Lung microvascular endothelial cell (primary cell): ENCODE measurements at places on chromosomes 16 and 17. TPM values are rescaled to one million over a fixed set of nuclear protein-coding genes. Genes with fewer than 3 reads are reported as not detected.

DNA sequence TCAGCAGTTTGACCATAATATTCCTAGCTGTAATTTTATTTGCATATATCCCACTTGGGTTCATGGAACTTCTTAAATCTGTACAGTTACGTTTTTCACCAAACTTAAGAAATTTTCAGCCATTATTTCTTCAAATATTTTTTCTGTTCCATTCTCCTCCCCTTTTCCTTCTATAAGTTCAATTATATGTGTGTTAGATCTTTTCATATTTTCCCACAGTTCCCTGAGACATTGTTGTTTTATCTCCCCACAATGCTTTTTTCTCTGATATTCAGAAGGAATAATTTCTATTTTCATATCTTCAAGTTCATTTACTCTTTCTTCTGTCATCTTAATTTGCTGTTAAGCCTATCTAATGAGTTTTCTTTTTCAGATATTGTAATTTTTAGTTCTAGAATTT, 26.1 kb downstream of the IKZF3 start:
- DNase-seq, result no peak

GRCh38 chr17:59964482-59965328, at the start of gene RNFT1:
TSS of gene RNFT1 (minus strand) at chr17:59964740. CDS start at chr17:59964663, 77 bp downstream.
- DNase-seq, result peak; percentile 68

DNA sequence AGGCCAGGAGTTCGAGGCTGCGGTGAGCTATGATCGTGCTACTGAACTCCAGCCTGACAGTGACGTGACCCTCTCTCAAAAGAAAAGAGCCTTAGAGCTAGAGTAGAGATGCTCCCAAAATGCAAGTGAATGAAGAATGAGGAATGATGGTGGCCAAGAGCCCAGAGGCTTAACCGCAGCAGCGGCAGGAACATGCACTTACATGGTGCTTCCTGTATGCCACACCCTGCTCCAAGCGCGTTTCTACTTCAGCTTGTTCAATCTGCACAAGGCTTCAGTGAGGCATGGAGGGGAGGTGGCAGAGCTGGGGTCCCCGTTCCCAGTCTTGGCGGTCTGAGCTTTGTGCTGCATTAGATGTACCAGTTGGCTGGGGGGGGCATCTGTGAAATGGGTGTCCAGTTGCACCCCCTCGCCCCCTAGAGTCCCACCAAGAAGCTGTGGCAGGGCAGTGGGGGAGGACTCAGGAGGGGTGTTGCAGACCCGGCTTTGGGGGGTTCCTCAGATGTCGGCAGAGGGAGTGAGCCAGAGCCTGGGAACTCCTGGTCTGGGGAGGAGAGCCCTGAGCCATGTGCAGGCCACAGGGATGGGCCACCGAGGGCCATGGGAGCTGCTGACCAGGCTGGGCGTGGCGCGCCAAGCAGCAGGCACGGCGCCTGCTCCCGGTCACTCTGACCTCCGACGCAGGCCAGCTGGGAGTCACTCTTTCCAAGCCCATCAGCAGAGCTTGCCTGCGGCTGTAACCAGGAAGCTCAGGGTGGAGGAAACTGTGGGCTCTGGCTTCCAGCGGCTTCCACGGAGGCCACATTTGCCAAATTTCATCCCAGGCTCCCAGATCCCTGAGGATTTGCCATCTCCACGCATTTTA, 260.1 kb downstream of the PARN start:
- DNase-seq, result peak; percentile 70

- no peak for DNase-seq
Measured at GRCh38 chr17:27996202-27997043, 46.1 kb upstream of the NLK start.

DNA sequence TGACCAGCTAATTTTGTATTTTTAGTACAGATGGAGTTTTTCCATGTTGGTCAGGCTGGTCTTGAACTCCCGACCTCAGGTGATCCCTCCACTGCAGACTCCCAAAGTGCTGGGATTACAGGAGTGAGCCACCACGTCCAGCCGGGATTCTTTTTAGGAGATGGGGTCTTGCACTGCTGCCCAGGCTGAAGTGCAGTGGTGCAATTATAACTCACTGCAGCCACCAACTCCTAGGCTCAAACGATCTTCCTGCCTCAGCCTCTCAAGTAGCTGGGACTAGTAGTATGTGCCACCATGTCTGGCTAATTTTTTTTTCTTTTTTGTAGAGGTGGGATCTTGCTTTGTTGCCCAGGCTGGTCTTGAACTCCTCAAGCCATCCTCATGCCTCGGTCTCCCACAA, 56.4 kb upstream of the MGAT5B start:
- DNase-seq, result no peak

DNA sequence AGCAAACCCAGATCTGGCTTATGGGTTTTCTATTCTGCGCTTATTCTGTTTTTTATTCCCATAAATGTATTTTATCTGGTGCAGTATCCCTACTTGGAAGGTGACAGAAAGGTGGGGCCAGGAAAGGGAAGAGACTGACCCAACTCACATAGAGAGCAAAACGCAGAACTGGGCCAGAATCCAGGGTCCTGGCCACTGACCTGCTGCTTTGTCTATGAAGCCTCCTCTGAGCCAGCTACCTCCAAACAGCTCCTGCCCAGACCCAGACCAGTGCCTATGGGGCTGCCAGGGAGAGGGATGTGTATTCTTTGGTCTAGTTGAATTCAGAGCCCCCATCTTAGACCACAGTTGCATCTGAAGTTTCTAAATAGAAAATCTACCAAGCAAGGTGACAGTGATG, 36.4 kb upstream of the CES5A start:
- no peak for DNase-seq

DNA sequence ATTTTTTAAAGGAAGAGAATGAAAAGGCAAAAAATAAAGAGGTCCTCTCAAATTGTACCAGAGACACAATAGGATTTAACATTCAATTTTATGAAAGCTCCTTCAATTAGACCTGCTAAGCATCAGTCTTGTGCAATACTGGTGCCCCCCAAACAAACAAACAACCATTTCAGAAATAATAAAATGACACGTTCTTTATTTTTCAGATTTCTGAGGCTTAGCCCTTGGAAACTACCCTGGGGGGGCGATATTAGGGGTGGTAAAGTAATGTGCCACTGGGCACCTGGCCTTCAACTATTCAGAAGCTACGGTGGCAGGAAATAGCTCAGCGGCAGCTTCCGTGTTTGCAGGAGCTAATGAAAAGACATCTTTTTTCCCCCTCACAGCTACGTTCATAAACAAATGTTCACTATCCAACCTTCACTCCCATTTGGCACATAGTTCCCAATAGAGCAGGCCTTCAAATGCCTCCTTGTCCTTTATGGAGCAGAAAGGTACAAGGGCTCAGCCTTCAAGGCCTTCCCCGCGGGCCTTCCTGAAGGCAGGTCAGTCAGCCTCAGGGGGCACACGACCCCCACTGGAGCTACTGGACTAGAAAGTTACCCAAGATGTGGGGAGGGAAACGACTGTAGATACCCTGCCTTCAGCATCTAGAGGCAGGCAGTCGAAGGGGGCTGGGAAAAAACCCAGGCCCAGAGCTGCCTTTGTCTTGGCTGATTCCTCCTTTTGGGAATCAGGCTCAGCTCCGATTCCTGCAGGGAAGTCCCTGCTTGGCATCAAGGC, 44.1 kb downstream of the TBX4 start:
- no peak for DNase-seq

GRCh38 chr17:78231991-78232858, 794 bp downstream of the TMEM235 start:
- no peak for DNase-seq

DNA sequence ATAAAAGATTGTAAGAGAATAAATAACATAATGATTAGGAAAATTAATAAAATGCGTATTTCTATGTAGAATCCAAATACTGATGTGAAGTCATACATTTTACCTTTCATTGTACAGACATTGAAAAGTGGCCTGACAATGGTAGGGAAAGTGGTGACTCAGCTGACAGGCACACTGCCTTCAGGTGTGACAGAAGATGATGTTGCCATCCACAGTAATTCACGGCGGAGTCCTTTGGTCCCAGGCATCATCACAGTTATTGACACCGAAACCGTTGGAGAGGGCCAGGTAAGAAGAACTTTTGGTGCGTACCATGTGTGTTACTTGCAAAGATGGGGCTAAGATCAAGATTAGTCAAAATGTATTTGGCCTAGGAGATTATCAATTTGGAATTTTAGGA, 232.8 kb downstream of the BCAS3 start:
- no peak for DNase-seq

GRCh38 chr16:28210979-28211588, 681 bp downstream of the XPO6 start:
- DNase-seq, result peak; percentile 81

- DNase-seq, result no peak
Measured at GRCh38 chr17:16293931-16294330, 59.3 kb downstream of the CENPV start.

DNA sequence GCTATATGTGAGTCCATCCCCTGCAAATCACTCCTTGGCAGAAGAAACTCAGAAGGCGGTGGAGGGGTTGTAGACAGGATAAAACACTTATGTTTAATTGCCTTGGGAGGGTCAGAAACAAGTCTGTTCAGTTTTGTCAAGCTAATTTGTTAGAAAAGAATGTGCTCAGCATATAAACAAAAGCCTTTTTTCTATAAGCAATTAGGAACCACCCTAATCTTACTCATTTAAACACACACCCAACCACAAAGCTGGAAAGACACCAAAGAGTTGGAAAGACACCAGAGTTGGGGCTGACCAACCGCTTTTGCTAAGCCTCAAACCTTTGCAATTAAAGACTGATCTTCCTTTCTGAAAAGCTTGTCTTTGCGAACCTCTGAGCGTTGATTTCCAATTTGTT, 439.2 kb upstream of the ERCC4 start:
- DNase-seq, result no peak

GRCh38 chr17:80010283-80010858, 25.3 kb downstream of the TBC1D16 start:
- no peak for DNase-seq

- DNase-seq, result no peak
Measured at GRCh38 chr17:49835472-49835871, 12.4 kb downstream of the TAC4 start.

- peak; percentile 16 for DNase-seq
Measured at GRCh38 chr16:28975158-28975599, 601 bp downstream of the SPNS1 start.

- DNase-seq, result peak; percentile 71
Measured at GRCh38 chr17:63774141-63774968, at the start of gene DDX42. TSS of gene DDX42 (plus strand) at chr17:63774170. CDS start at chr17:63787050, 12,880 bp downstream.

DNA sequence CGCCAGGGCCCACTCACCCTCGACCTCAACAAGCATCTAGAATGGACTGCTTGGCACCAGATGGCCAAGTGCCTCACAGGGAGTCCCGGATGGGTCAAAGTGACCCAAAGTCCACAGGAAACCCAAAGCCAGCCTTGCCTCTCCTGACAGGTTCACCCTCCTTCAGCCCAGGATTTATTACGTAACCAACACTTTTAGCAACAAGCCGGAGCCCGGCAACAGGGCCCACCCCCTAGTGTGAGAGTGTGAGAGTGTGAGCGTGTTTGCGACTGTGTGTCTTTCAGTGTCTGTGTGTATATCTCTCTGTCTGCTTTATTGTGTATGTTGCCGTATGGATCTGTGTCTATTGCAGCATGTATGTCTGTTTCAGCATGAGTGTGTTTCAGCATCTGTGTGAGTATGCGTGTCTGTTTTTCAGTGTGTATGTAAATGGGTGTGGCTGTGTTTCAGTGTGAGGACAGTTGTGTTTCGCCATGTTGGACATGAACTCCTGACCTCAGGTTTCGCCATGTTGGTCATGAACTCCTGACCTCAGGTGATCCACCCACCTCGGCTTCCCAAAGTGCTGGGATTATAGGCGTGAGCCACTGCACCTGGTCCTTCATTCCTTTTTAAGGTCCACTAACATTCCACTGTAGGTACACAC, 13.7 kb upstream of the PEMT start:
- no peak for DNase-seq

DNA sequence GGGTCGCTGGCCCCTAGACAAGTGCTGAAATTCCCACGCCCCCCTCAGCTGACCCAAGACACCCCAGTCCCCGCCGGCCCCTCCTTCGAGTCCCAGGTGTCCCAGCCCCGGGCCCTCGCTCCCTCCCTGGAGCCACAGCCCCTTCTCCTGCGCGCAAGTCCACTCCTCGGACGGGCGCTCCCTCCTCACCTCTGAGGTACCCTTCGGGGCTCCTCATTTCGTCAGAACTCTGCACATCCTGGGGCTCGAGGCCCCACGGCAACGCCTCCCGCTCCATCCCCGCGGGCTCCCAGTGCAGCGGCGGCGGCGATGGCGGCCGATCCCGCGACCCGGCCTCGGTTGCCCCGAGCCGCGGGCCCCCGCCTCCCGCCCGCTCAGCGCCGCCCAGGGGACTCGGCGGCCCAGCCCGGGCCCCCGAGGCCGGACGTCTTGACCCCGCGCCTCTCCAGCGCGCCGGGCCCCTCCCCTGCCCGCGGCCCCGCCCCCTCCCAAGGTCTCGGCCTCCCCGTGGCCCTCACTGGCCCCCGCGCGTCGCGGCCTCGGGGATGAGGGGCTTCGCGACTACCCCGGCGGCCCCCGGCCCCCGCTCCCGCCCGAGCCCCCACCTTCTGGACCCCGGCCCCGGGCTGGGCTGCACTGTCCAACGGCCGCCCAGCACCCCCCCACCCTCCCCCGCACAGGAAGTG, at the start of gene ZNF768:
TSS of gene ZNF768 (minus strand) at position 430 of the 686 bp plus-strand sequence. CDS start at position 277, 153 bp downstream.
- DNase-seq, result peak; percentile 30

GRCh38 chr17:6936370-6937028, 59.4 kb upstream of the ALOX12 start:
- peak; percentile 54 for DNase-seq

DNA sequence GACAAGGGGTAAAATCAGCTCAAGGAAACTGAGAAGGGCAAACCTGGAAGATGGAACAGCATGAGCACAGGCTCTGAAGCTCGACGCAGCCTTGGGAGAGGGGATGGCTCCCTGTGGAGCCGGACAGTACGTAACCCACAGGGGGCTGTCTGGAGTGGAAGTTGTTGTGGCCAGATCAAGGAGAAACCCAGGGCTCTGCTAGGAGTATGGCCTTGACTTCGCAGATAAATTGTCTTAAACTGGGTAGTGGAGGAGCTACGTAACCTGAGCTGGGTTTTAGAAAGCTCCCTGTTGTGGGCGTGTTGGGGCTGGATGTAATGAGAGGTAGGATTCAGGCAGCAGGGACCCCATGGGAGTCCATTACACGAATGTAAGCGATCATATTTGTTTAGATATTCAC, 25.5 kb upstream of the AXIN2 start:
- no peak for DNase-seq

PNMT gene
- 0.65 and 2.8 TPM in 2 replicates for total RNA-seq

CSF3 gene
- total RNA-seq, result 0.44 TPM in 1 of 2 replicates, not detected in the other

ARSG gene
- 1.3 and 2.4 TPM in 2 replicates for total RNA-seq

KRT40 gene
- total RNA-seq, result not detected in 2 replicates

TP53TG3C gene
- not detected in 2 replicates for total RNA-seq

MFAP4 gene
- under 0.01 TPM in 1 of 2 replicates, not detected in the other for total RNA-seq

CLDN7 gene
- total RNA-seq, result 0.99 and 7.0 TPM in 2 replicates

HS3ST3B1 gene
- 0.22 and 1.6 TPM in 2 replicates for total RNA-seq

PHAF1 gene
- total RNA-seq, result 7.2 and 12.7 TPM in 2 replicates

SF3B3 gene
- 39.2 and 50.8 TPM in 2 replicates for total RNA-seq

HLF gene
- total RNA-seq, result not detected in 2 replicates
